Gastroesophageal sphincter (tissue), 4 donors: ENCODE measurements at places on chromosomes 16 and 17.

DNA sequence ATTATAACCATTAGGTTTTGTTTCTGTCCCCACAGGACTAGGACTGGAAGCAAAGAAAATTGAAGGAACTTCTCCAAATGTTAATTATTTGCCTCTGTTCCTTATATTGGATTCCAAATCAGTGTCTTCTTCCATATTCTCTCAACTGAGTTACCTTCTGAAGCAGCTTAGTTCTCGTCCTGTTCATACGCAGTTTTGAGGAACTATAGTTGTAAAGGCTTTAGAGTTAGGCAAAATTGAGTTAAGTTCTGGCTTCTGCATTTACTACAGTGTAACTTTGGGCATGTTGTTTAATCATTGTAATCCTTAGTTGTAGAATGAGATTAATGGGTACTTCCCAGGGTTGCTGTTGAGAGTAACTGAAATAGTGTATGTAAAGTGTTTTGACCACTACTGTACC, 11.2 kb downstream of the CBFB start:
- no peak for ATAC-seq

GRCh38 chr16:48539485-48540221, 70.3 kb downstream of the N4BP1 start:
- no peak for ATAC-seq

- no peak for ATAC-seq
Observed at GRCh38 chr17:8149419-8150193, 2.6 kb downstream of the PER1 start.

DNA sequence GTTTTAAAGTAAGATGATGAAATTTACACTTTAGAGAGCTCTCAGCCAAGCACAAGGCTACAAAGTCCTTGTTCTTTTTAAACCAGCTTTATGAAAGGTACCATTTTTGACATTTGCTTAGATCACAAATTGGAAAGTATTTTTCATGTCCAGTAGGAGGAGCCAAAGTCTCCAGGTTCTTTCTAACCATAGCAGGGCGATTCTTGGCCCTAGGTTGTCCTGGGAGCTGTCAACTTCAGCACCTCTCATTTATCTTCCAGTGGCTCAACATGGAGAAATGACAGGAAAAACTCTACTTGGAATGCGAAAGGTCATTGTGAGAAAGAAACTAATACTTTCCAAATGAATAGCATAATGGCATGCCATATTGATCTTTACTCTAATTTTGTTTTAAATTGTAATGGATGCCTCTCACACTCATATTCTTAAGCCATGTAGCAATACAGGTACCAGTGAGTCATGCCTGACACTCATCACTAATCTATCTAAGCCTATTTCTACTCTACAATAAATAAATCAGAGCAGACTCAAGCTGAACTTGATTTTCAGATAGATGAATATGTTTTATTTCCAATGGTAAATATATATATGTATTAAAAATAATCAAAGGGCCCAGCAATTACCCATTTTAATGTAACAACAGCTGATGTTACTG, 919.1 kb upstream of the EEF2KMT start:
- ATAC-seq, result no peak

DNA sequence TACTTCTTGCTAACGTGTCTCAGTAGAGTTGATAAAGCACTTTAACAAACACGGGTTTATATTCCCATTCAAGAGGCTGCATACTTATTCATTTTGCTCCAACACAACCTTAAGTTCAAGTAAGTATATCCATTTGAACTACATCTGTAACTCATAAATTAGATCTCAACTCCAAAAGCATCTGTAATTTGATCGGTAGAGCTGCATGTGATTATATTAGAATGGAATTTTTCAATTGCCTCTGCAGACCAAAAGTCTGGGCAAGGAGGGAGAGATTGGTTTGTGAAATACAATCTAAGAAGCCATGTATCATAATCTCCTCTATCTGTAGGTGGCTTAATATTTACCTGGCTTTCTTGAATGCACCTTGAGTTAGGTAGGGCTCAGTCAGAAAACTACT, 371.0 kb downstream of the RBFOX1 start:
- no peak for ATAC-seq

GRCh38 chr17:79969906-79970305, 65.8 kb downstream of the TBC1D16 start:
- no peak for ATAC-seq

DNA sequence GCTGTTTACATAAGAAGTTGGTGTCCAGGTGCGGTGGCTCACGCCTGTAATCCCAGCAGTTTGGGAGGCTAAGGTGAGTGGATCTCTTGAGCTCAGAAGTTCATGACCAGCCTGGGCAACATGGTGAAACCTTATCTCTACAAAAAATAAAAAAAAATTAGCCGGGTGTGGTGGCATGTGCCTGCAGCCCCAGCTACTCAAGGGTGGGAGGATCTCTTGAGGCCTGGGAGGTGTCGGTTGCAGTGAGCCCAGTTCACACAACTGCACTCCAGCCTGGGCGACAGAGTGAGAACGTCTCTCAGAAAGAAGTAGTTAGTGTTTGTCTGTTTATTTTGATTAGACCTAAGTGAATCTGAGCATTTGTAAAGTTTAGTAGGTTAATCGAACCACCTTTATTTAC, 12.8 kb downstream of the DDX19A start:
- no peak for ATAC-seq
